Activated CD4-positive, alpha-beta T cell treated with anti-CD3 and anti-CD28 coated beads, Interleukin-2, amount 10 ng/mL, durations not matched to agents 7 days and 5 days (primary cell): ENCODE measurements at places on chromosomes 5 and 9.

- no peak for DNase-seq
Measured at GRCh38 chr5:178110-178509, 13.2 kb upstream of the LRRC14B start.

DNA sequence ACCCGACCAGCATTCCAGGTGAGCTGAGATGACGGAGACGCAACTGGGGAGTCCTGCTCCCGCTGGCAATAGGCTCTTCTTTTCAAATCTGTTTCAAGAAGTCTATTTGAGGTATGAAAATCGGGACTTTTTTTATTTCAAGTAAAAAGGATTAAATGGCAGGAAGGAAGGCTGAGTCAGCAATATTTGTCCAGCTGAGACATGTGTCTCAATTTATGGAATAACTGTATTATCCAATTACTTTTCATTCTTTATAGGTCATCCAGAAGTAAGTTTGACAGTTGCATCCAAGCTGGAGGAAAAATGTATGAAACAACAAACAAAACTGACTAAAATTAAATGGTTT lies 221.1 kb downstream of the NR2F1-AS1 start:
- DNase-seq: no peak

GRCh38 chr5:154511984-154512383 lies 34.0 kb upstream of the HAND1 start:
- no peak for DNase-seq

- DNase-seq: no peak
Measured at GRCh38 chr9:79745752-79746336, 174.1 kb downstream of the TLE4 start.

GRCh38 chr5:35803191-35803651 lies 53.5 kb upstream of the IL7R start:
- DNase-seq: no peak

- DNase-seq: no peak
Measured at GRCh38 chr5:146047396-146047795, 58.0 kb downstream of the PLAC8L1 start.
